ENCODE measurements at places on chromosomes 4 and X.

DNA sequence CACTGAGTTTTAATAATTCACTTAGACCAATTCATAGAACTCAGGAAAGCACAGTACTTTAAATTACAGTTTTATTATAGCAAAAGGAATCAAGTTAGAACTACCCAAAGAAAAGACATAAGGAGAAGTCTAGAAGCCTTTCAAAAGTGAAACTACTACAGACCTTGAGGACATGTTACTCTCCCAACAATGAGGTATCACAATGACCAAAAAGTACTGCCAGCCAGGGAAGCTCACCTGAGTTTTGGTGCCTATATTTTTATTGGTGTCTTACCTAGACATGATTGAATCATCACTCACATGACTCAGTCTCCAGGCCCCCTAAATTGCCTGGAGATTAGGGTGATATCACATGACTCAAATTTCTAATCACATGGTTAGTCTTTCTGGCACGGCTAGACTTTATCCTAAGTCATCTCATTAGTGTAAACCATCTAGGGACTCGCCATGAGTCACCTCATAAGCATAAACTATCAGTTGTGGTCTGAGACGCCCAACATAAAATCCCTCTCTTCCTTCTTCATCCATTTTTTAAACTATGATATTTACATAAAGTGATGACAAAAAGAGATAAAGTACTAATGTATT lies 372.3 kb downstream of the TMA16 start:
- no peak for DNase-seq

DNA sequence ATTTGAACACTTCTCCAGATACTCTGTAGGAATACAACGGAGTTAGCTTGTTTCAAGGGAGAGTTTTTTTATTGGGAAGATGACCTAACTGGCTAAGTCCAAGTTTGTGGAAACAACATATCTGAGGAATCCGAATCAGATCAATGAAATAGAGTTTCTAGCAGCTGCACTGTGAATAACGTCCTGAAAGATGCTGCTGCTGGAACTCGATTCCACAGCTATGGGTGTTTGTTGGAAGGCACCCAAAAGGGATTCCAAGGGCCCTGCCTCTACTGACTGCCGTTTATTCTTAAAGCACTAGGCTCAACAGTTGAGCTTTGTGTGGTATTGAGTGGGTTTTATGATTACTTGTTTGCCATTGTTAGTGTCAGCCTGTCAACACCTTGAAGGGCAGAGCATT lies 6.6 kb upstream of the GBA3 start:
- DNase-seq, result no peak

DNA sequence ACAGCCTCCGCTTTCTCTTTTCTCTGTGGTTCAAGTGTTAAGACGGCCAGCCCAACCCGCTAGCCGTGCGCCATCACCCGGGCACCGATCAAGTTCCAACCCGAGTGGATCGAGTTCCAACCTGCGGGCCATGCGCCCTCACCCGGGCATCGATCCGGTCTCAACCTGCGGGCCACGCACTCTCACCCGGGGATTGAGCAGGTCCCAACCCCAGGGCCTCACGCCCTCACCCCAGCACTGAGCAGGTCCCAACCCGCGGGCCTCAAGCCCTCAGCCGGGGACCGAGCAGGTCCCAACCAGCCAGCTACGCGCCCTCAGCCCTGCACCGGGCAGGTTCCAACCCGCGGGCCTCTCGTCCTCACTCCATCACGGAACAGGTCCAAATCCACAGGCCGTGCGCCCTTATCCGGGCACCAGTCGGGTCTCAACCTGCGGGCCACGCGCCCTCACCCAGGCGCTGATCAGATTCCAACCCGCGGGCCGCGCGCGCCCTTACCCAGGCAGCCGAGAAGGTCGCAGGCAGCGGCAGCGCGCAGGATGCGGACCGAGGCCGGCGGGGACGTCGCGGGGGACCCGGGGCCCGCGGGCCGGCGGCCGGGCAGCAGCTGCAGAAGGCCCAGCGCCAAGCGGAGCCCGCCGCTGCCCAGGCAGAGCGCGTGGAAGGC lies 443 bp downstream of the GPR143 start:
- DNase-seq, result no peak

DNA sequence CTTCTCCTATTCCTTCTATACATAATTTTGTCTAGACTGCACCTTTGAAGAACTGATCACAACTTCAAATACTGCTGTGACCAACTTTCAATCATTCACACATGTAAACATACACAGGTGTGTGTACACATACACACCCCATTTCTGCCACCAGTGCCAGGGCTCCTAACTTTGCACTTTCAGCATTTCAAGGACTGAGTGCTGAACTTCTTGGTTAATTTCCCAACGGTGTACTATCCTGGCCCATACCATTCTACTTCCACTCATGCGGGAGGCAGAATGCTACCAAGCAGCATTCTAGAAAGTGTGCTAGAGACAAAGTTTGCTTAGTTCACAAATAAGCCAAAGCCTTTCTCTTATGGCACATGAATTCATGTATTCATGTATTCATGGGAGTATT lies 51.2 kb downstream of the RPGR start:
- no peak for DNase-seq

- DNase-seq, result peak; percentile 54
Measured at GRCh38 chr4:168221301-168221700, 97.3 kb downstream of the DDX60 start.

DNA sequence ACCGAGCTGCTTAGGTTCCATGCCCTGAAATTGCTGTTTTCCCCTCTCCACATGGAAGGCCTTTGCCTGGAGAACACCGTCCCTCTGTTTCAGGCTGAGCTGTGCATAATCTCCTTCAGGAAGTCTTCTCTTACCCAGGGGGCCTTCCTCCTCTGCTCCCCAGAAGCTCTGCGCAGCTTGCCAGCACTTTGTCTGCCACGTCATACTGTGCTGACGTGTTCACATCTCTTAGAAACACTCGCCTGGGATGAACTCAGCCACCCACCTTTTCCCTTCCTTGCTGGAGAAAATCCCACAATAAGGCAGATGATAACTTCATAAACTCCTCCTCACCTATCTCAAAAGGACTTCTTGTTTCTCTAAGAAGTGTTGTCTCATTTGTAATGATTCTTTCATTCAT lies 110.7 kb downstream of the ARHGAP10 start:
- no peak for DNase-seq

GRCh38 chr4:105145903-105146275 lies 787 bp upstream of the TET2 start:
- no peak for DNase-seq

- no peak for DNase-seq
Measured at GRCh38 chrX:51395810-51396728, 63.4 kb downstream of the NUDT10 start.
